Fibroblast of skin of right biceps (primary cell): ENCODE measurements at places on chromosomes 2 and 18.

GRCh38 chr2:207151048-207151447, 14.7 kb downstream of the KLF7 start:
- no peak for DNase-seq

DNA sequence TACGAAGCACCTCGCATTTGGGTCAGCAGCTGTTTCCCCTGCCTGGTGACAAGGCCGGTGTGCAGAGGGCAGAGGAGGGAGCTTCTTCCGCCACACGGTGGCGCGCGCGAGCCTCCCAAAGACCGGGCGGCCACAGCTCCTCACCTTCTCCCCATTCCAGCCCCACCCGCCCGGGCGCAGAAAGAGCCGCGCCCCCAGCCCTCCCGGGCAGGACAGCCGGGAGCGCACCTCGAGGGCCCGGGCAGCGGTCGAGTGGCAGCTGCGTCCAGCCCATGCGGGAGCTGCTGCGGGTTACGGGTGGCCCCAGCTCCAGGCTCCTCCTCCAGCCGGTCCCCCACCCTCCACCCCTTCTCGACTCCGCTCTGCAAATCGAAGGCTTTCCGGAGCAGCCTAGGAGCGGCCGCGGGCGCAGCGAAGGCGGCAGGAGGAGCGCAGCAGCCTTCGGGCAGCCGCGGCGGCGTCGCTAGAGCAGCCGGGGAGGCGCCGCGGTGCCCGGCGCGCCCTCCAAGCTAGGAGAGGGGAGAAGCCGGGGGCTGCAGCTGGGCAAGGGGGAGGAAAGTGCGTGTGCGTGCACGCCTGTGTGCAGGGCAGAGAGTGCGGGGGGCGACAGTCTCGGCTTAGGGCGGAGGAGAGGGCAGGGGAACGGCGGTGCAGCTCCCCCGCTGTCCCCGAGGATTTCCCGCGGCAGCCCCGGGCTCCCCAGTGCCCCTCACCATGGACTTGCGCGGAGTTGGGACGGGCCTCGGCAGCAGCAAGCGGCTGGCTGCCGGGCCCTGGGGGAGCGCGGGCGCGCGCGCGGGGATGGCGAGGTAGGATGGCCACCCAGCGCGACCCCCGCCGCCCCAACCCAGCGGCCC, at the start of gene CCDC85A:
CCDC85A (plus strand) TSS at position 348 of the 857 bp plus-strand sequence. CDS start 635 bp downstream, outside the sequence.
- DNase-seq: peak; percentile 83

DNA sequence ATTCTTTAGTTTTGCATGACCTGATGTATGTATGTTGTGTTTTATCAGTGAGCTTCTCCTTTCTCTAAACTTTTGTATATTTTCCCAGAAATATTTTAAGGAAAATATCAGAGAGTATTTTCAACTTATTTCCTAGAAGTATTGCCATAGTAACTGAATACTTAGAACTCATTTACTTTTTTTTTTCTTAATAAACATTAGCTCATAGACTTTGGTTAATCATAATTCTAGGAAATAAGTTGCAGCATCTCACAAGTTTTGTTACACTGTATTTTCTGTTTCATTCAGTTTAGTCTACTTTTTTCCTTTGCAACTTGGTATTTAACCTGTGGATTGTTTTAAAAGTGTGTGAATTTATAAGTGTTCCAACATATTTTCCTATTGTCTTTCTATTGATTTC, 27.5 kb downstream of the SMCHD1 start:
- no peak for DNase-seq

GRCh38 chr2:238141541-238142318, 3.3 kb downstream of the KLHL30 start:
- DNase-seq: peak; percentile 58

GRCh38 chr2:10202131-10202665, 79.7 kb downstream of the RRM2 start:
- DNase-seq: peak; percentile 63

- DNase-seq: no peak
Measured at GRCh38 chr2:200279857-200280256, 26.6 kb upstream of the SPATS2L start.

GRCh38 chr2:43430489-43430888, 165.3 kb downstream of the THADA start:
- DNase-seq: no peak

DNA sequence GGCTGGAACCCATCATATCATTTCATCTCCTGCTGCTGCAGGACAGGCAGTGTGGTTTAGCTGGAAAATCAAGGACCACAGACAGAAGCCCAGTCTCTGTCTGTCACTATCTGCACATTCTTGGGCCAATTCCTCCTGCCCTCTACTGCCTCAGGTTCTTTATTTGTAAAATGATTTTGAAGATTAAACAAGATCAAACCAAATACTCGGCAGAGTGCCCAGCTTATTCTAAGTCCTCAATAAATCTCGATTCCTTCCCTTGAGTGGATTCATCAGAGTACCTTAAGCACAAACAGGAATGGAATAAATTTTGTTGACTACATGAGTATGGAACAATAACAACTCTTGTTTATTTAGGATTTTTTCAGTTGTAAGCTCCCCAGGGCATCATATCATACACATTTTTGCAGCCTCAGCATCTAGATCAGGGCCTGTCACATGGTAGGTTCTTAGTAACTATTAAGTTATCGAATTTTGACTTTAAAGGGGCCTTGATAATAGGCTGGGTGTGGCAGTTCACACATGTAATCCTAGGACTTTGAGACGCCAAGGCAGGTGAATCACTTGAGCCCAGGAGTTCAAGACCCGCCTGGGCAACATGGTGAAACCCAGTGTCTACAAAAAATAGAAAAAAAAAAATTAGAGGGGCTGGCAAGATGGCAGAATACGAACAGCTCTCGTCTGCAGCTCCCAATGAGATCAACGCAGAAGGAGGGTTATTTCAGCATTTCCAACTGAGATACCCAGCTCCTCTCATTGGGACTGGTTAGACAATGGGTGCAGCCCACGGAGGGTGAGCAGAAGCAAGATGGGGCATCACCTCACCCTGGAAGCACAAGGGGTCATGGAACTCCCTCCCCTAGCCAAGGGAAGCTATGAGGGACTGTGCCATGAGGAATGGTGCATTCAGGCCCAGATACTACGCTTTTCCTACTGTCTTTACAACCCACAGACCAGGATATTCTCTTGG, 11.1 kb downstream of the RHOB start:
- DNase-seq: no peak

GRCh38 chr2:6312367-6312766, 553.3 kb downstream of the CMPK2 start:
- no peak for DNase-seq

GRCh38 chr2:221308507-221309066, 263.5 kb downstream of the EPHA4 start:
- peak; percentile 6 for DNase-seq

DNA sequence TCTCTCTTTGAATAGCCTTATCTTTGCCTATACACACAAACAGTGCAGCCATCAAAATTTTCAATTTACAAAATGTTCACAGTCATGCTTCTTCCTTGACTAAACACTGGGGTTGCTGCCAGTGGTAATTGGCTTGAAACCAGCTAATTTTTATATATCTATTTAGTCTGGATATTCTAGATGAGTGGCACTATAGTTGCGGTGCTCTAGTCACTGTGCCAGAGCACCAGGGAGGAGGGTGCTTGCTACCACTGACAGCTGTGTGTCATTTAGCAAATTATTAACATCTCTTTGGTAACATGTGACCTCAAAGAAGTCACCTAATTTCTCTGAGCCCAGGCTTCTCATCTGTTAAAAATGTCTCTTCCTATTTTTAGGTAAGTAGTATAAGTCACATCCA, 130.4 kb downstream of the MEIS1 start:
- peak; percentile 24 for DNase-seq

- no peak for DNase-seq
Measured at GRCh38 chr2:215178121-215178520, 39.7 kb upstream of the ABCA12 start.

DNA sequence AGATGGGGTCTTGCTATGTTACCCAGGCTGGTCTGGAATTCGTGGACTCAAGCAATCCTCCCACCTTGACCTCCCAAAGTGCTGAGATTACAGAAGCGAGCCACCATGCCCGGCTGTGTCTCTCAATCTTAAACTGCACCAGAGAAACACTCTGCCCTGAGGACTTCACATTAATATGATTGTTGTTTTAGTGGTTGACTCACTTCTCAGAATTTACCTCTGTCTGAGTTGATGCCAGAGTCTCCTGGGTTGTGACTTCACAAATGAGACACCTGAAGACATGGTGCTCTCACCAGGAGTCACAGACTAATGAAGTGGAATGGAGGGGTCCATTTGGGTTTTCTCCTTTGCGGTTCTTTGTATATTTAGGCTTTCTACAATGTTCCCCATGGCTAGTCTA, 61.0 kb upstream of the TGIF1 start:
- no peak for DNase-seq

DNA sequence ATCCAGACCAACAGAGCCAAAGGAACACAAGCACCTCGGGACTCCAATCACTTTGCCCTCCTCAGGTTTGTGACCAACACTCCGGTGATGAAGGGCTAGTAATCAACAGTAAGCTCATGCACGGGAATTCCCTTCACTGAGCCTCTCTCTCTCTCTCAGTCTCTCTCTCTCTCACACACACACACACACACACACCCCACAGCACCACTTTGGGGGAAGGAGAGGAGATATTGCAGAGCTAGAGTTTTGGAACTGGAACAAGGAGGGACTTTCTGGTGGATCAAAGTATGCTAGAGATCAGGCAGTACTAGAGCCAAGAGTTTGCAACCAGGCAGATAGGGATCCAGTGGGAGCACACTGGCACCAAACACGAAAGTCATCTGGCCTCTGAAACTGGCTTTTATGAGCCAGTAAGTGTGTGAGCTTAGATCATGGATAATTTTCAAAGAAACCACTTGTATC, 98.7 kb downstream of the ANKRD44 start:
- no peak for DNase-seq

DNA sequence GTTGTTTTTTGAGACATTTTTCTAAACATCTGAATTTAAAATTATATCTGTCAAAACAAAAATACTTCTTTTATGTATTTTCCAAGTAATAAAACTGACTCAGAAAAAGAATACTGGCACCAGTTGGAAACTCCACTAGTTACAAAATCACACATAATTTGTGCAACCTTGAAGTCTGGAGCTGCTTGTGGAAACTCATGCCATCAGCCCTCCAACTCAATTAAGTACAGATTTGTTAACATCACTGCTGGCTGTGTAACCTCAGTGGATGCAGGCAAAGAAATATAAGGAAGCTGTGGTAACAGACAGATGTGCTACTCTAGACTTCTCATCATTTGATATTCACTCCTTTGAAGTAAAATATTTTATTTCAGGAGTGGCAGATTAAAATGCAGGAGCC, 30.0 kb upstream of the RAPH1 start:
- DNase-seq: no peak

GRCh38 chr18:3248062-3248657, 559 bp downstream of the MYL12A start:
- peak; percentile 45 for DNase-seq

DNA sequence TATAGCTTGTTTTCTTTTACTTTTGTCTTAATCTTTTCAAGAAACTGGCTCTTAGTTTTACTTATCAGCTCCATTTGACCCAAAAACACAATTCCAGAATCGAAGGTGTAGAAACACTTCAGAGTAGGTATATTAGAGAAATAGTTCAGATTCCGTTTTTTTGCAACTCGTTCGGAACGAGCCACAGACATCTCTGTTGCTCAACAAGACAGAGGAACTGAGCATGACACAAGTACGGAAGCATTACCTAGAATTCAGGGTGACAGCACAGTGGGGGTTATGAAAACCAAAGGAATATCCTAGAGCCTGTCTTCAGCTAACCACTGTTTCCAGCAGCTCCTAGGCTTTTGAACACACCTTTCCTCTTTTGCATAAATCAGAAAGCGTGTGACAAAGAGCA, 5.0 kb downstream of the HRH4 start:
- no peak for DNase-seq

DNA sequence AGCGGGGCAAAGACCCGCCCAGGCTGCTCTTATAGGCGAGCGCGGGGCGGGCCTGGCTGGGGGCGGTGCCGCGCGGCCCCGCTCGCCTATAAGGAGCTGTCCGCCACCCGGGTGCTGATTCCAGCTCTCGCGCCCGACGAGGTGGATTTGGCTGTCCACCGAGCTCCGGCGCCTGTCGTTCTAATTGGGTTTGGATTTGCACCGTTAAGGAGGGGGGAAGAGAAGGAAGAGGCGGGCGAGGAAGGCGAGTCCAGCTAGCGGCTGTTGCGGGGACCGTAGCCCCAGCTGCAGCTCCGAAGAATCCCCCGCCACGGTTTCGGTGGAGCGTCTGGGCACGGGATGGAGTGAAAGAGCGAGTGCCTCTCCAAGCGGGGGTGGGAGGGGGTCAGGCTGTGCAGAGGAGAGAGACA, at the start of gene CNTNAP5:
CNTNAP5 (plus strand) TSS at position 117 of the 410 bp plus-strand sequence. CDS start 364 bp downstream, outside the sequence.
- DNase-seq: peak; percentile 31

DNA sequence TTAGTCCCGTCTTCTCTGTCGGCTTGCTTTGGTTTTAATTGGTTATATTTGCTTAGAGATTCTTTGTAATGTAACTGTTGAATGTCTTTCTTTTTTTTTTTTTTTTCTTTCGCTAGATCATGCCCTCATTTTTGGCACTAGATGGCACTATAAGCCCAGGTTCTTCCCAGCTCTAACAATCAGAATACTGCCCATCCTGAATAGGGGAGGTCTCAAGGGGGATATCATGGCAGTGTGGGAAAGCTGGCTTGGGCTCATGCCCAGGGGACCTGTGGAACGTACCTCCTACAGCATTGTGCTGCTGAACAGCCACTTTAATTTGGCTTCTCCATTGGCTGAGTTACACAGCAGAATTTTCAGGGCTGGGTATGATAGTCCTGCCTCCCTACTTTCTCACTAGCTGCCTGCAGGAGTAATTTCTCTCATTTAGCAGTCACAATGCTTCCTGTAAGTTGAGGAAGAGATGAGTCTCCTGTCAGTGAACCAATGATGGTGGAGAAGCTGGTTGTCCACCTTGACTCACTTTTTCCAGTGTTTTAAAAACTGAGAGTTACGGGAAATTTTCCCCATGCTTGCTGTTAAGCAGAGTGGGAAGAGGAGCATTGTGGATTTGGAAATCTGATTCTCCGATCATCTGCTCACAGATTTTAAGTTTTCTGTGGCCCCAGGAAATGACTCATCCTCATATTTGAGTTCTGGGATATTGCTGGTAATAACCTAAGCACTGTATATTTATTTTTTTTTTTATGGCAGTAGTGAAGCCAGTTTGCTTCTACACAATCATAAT, 47.2 kb downstream of the RAD51AP2 start:
- DNase-seq: peak; percentile 59

GRCh38 chr2:56088411-56088810, 95.4 kb upstream of the CCDC85A start:
- DNase-seq: peak; percentile 38
